ENCODE measurements at places on chromosomes 5 and 9.
A peak's percentile ranks its signal among the peaks of the same experiment; 100 is the strongest.

DNA sequence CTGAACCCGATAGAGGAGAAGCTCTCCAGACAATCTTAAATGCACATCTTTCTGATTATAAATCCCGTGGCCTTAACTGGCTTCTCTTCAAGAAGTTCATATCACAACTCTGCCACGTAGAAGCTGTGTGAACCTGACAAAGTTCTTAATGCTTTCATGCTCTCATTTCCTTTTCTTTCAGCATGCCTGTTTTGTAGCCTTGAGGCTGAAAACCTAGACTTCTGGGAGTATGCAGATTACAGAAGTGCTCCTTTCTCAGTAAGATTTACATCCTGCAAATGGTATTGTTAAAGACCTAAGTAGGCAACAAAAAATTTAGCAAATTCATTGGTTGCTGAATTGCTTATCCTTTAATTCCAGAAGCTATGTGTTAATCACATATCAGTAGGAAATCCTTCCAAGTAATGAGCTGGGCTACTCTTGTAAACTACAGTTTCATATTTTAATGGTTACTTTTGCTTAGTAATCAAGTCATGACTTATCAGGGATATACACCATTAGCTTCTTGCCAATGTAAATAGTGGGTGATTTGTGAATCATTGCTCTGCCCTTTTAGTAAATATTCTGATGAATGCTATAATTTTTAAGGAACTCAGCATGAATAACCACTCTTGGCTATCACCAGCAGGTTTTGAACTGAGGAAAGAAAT, 334.7 kb downstream of the FBXL7 start:
- no peak for DNase-seq

- DNase-seq = no peak
Measured at GRCh38 chr5:73917433-73917832, 291.4 kb downstream of the ARHGEF28 start.

GRCh38 chr5:32916648-32917047, 205.5 kb downstream of the NPR3 start:
- DNase-seq = no peak

GRCh38 chr9:124399323-124399967, 15.8 kb downstream of the PSMB7 start:
- DNase-seq = no peak

- no peak for DNase-seq
Measured at GRCh38 chr5:92588876-92589275, 992.1 kb downstream of the NR2F1-AS1 start.

GRCh38 chr5:164188733-164189148, 683.3 kb downstream of the MAT2B start:
- no peak for DNase-seq

DNA sequence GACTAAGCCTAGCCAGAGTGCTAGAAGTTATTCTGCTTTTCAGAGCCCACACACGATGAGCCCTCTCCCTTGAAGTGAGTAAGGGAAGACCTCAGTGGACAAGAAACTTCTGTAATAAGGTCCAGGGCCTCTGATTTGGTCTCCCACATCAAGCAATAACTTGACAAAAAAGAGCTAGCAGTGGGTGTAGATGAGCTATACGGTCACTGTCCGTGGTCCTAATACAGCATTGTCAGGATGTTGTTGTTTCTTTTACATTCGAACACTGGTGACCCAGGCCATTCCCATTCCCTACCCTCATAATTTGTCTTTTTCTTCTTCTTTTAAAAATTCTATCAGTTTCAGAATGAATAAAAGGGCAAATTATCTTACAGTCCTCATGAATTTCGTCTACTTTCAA, 5.2 kb downstream of the PCSK1 start:
- DNase-seq = no peak

DNA sequence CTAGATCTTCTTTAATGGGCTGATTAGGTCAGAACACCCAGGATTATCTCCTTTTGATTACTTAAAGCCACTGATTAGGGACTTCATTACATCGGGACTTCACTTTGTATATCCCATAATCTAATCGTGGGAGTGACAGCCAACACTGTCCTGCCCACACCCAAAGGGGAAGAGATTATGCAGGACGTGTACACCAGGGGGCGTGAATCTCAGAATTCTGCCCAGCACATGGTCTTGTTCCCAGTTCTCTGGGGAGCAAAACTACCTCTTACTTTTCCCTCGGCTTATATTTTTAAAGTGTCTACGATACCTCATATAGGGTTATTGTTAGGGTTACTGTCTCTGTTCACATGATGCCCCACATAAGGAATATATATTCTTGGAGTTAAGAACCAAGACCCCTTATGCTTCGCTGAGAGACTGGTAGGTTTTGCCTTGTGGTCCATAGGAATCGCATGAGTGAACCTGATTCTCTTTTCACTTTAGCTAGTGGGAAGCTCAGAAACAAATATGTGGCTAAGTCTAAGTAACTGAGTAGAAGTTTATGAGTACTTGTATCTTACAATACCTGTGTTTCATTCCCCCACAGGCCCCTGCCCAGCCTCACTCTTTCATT, 192.7 kb downstream of the GNA14 start:
- peak; percentile 23 for DNase-seq

DNA sequence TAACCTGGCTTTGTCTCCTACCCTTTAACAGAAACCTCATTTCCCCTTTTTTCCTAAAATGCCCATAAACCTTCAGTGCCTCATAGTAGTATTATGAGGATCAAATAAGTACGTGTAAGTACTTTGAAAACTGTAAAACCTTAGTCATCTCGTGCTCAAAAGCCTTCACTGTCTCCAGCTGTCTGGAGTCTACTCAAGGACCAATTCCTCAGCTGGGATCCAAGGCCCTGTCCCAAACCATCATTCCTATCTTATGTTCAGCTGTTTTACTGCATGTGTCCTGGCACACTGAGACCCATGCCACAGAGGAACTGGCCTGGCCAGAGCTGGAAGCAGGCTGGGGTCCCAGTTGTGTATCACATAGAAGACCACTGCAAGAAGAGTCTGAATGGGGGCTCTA, 15.9 kb downstream of the ADAMTSL1 start:
- DNase-seq = no peak

- DNase-seq = no peak
Measured at GRCh38 chr5:80978772-80979317, 18.7 kb downstream of the RASGRF2 start.

DNA sequence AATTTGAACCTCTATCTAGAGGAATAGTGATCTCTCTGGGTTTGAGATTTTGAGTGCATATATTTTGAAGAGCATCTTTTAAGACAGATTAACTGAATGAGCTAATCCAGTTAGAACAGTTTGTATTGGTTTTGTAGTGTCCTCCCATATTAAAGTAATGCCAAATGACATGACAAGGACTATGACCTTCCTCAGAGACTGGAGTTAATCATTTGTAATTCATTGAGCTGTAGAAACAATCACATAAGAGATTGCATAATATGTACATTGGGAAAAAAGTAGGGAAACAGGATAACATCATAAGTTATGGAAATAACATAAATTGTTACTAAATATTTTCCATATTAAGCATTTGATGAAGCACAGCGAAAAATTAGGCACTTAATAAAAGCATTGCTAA, 45.8 kb upstream of the PRDM9 start:
- DNase-seq = no peak

GRCh38 chr9:135925496-135926133, 18.3 kb upstream of the CAMSAP1 start:
- DNase-seq = peak; percentile 49

DNA sequence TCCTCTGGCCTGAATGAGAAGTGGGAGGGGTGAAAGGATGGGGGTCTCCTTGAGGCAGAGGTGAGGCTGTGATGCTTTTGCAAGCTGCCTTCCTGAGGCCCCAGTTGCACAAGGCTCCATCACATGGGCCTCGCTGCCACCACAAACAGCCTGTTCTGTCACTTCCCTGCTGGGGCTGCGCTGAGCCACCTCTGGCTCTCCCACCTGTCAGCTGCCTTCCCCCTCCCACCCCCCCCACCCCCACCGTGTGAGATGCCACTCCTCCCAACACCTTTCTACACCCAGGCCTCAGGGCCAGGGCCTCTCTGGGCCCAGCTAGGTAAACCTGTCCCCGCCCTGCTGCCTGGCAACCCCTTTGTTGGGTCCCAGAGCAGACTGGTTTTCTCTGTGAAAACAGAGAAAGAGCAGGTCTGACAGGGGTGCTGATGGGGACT, 4.5 kb upstream of the PDLIM4 start:
- no peak for DNase-seq

GRCh38 chr5:127580731-127581130, 63.3 kb downstream of the PRRC1 start:
- DNase-seq = no peak

DNA sequence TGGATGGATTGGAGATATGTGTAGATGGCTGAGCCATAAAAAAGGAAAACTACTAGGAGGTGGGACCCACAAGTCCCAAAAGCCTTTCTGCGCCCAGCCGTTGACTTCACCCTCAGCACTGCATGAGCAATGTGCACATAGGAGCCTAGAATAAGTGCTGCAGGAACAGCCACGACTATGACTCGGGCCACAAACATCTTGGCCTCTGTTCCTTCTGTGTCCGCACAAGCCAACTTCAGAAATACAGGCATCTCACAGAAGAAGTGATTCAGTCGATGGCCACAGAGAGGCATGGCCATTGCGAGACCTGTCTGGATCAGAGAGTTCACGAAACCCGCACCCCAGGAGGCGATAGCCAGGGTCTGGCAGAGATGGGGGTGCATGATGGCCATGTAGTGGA, 587 bp downstream of the OR2Y1 start:
- DNase-seq = no peak

DNA sequence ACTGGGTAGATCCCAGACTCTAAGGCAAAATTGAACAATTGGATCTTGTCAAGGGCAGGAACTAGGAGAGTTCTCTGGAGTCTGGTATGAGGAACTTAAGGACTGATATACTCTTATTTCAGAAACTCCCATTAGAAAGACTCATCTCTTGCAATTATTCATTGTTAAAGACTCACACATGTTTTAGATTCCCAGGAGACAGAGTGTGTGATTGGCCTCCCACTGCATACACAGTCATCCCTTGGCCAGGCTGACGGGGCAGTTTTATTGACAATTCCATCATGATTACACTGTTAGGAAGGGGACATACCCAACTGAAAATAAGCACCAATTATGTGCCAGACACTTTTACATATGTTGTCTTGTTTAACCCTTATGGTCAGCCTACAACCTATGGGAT, 347.2 kb downstream of the DMAC1 start:
- no peak for DNase-seq

DNA sequence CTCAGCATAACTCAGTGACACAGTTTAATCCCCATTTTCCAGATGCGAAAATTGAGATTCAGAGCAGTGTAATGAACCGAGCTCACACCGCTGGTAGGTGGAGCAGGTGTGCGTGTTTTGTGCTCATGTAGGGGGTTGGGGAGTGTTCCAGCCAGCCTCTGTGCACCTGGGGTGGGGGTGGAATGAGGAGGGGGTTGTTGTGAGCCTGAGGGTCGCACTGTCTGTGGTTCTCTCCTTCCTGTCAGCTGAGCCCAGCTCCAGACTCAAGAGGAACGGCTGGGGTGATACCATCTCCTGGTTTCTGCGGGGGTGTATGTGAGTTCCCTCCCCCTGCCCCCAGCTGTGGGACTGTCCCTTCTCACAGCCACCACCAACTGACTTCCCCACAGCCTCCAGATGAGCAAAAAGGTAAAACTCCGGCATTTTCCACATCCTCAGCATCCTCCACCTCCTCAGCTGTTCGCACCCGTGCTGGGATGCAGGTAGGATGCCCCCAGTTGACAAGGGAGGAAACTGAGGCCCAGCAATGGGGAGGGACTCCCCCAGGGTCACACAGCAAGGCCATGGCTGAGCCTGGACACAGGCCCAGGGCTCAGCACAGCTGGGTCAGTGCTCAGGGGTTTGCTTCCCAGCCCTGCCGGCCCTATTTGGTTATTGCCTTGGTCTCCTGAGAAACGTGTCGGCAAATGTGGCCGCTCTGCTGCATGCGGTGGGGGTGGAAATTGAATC, 2.1 kb downstream of the SH2D3C start:
- peak; percentile 70 for DNase-seq

DNA sequence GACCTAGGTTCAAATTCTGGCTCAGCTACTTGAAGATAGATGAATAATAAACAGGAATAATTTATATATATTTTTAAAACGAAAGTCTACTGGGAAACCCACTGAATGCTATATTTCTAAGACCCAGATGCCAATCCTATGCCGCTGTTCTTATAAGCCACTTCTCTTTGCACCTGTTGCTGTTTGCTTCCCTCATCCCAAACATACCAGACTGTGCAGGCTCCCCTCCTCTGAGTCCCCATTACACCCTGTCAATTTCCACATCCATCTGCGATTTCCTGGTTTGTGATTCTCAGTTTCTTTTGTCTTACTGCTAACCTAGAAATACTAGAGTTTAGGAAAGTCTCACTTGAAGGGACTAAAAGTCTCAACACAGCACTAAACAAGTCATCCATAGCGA, 92.8 kb upstream of the CAST start:
- no peak for DNase-seq

DNA sequence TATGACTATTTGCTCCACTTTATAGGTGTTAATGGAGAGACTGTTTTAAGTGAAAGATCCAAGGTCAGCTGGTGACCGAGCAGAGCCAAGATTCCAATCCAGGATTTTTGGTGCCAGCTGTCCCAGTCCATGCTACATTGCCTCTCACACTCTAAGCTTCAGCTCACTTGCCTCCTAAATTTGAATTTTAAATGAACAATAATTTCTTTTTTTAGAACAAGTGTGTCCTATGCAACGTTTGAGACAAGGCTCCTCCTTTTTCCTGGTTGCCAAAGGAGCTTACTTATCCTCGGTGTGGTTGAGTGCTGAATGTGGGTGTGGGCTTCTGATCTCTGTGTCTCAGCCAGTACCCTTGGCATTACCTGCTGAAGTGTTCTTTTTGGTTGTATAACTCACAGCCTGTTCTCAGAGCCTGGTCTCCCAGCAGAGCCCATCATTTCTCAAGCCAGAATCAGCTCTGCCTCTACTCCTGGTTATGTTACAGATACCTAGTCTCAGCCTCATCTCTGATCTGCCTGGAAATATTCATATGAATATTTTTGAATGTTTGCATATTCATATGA, 4.0 kb upstream of the PRRC1 start:
- DNase-seq = no peak

DNA sequence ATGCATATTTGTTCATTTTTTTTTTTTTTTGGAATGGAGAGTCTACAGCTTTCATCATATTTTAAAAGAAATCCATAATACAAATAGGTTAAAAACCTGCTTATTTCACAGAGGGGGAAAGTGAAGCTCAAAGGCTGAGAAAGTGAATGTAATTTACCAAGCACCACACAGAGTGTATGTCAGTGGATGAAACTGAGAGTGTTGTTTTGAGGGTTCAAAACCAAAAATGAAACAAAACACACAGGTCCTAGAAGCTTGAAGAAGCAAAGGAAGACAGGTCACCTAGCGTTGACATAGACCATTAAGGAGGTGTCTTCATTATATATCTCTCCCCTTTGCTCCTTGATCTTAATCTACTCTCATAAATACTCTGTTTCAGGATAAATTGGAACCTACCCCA, 7.5 kb downstream of the NMUR2 start:
- no peak for DNase-seq

DNA sequence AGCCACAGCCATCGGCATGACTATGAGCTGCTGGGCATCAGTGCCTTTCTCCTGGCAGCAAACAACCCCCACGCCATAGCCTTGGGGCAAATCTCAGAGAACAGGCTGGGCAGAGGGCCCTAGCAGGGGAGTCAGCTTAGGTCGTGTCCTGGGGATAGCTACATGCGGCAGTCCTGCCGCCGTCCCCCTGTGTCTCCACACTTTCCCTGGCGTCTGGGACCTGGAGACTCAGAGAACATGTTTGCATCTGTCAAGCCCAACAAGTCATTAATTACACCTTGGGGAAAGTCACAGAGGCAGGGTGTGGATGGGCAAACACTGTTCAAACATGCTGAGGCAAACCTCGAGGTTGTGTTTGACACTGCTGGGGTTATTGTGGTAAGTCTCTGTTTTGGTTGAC, 123.6 kb downstream of the C5orf15 start:
- DNase-seq = no peak

- DNase-seq = no peak
Measured at GRCh38 chr9:22119522-22120158, 110.5 kb upstream of the CDKN2B start.
